ENCODE measurements at places on chromosomes 6 and 20.

- no peak for DNase-seq
Measured at GRCh38 chr20:2952766-2953165, 79.5 kb downstream of the PTPRA start.

- no peak for DNase-seq
Measured at GRCh38 chr20:53595018-53595378, 1.4 kb upstream of the ZNF217 start.

DNA sequence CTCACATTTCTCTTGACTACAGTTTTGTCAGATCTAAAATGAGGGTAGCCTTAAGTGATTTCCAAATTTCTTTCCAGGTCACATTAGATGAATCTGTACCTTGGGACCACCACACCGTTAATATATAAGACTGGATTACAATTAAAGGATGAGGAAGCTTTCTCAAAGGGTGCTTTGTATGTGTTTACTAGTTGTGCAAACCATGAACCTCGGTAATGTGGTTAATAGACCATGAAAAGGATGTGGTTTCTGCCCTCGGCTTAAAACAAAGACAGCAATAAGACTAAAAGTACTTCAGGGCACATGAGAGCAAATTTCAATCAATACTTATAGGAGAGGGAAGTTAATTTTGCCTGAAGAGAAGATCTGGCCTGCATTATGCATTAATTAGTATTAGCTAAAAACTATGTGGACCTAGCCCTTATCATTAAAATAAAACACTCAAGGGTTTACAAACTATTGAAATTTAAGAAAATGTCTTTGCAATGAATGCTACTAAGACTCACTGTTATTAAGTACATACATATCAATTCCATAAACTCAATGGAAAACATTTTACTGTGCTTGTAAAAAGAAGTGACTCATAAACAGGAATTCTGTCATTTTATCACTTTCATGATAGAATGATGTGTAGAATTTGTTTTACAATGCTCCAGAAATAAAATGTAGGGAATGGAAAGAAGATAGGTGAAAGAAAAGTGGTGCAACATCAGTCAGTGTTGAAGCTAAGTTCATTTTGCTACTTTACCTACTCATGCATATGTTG, 936 bp upstream of the TMX4 start:
- DNase-seq: no peak

GRCh38 chr6:146071781-146072180, 42.9 kb downstream of the GRM1 start:
- no peak for DNase-seq

DNA sequence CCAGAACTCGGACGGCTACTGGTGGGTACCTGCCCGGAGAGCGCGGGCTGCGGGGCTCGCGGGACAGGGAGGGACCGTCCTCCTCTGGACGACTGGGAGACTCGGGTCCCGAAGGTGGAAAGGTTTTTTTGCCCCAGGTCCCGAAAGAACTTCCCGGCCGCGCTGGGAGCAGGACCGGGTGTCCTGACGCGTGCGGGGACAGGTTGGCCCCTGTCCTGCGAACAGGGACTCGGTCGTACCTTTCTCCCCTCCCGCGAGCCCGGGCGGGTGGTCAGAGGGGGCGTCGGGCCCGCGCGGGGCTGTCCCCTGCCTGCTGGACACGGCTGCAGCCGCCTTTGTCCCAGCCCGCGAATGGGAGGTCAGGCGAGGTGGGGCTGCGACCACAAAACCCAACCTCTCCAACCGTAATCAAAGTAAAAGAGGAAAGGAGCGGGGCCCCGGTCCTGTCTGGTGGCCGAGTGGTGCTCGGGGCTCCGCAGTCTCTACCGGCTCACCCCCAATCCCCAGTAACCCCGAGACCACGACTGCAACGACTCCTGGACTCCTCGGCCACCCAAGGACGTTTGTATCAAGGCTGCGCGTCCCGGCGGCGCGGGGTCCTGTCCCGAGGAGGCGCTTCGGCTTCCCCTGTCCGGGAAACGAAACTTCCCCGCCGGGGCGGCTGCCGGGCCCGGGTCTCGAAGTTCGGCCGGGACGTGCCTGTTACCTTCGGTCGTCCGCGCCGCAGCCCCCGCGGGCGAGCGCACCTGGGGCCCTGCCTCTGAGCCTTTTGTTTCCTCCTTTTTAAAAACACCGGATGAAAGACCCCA, 798 bp downstream of the DSP start:
- DNase-seq: no peak

DNA sequence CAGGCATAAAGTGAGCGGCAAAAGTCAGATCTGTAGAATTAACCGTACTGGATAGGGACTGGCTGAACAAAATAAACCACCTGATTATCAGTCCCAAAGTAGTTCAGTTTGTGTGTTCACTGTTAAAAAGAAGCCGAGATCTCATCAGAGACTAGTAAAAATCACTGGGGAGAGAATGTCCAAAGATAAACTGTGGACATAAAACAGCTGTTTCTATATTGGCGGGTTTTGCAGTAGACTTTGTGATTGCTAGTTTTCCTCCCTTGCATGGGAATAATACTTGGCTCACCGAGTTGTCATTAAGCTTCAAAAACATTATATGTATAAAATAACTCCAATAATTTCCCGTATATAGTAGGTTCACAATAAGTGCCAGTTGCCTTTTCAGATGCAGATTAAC, 114.2 kb upstream of the ID4 start:
- no peak for DNase-seq

DNA sequence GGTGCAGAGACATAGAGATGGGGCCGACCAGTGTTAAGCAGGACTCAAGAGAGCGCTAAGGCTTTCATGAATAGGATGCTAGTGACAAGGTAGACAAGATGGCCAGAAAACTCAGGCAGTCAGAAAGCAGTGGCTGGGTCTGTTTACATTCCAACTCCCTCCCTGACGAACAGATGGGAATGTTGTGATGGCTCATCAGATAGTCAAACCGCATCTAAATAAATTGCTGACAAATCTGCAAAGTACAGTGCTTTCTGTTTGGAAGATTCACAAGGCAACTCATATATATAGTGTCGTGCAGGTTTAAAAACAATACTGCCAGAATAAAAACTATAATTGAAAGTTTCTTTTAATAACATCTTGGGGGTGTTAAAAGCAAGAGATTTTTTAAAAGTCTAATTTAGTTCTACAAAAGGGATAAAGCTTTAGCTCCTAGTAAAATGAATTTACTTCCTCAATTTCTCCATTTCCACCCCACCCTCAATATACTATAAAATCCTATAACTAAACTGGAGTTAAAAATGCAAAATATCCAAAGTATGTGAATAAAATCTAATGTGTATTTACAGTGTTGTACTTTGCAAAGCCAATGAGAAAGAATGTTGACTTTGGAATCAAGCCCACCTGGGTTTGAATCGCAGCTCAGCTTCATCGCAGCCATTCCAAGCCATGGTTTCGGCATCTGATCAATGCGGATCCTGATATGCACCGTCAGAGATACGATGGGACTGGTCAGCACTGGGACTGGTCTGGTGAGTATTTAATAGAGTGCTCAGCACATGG, 247.3 kb upstream of the PDE10A start:
- no peak for DNase-seq

DNA sequence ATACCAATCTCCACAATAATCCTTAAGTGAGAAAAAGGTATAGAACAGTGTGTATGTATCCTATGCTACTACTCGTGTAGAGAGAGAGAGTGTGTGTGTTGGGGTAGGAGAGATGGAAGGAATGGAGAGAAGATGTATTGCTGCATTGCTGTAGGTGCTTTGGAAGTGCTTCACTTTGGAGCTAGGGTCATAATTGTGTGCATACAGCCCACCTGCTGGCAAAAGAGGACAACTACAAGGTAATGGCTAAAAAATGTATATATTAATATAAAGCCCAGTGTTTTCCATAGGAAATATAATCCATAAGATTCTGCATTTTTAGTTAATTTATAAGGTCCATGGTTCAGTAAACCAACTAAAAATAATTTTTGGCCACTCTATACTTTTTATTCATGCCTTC, 36.1 kb downstream of the SERAC1 start:
- DNase-seq: no peak

DNA sequence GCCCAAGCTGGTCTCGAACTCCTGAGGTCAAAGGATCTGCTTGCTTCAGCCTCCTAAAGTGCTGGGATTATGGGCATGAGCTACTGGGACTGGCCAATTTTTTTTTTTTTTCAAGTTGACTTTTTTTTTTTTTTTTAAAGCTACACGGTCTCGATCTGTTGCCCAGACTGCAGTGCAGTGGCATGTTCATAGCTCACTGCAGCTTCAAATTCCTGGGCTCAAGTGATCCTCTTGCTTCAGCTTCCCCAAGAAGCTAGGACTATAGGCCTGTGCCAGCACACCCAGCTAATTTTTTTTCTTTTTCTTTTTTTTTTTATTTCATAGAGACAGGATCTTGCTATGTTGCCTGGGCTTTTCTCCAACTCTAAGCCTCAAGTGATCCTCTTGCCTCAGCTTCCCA, 59.5 kb downstream of the NCOA3 start:
- no peak for DNase-seq

DNA sequence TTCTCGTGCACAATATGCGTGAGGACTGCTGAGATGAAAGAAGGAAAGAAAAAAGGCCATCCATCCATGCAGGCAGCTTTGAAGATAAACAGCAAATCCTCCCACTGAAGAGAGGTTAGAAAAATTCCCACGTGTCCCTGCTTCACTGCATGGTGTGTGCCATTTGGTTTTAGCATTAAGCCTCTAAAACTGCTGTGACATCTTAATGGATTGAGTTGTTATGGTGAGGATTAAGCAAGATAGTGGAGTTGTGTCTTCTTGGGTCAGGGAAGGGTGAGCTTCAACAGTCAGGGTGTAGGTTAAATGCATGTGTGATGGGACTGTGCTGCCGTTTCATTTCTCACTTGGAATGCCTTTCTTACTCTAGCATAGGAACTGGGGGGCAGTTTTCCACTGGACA, 50.5 kb downstream of the ZNF831 start:
- DNase-seq: no peak

- DNase-seq: no peak
Measured at GRCh38 chr6:56986611-56987010, 31.7 kb downstream of the BEND6 start.

DNA sequence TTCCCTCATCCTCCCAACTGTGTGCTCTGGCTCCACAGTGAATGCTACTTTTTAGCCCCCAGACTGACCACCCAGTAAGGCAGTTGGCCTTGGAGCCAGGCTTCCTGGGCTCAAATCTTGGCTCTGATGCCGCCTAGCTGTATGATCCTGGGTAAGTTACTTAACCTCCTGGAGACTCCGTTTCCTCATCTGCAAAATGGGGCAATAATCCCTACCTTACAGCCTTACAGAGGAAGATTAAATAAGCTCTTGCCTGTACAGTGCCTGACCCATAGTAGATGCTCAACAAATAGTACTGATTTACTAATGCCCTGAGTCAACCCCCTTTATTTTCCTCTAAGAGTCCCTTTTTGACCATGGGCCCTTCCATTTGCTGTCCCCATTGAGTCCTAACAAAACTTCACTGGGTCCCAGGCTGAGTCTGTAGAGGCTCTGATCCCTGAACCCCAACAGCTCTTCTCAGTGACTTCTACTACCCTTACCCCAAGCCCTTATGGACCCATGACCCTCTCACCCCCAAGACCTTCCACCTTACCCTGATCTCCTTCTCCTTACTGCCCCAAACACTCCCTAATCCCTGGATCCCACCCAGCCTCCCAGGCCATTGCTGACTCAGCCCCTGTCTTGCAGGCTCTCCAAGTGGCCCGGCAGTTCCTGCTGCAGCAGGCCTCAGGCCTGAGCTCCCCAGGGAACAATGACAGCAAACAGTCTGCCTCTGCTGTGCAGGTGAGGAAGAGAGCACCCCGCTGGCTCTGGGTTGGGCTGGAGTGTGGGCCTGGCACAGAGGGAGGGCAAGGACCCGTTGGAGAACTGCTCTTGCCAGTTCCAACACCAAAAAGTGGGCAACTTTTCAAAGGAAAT, 31.4 kb downstream of the FOXP4 start:
- no peak for DNase-seq

GRCh38 chr6:43833223-43833995, 63.4 kb downstream of the VEGFA start:
- no peak for DNase-seq

- no peak for DNase-seq
Measured at GRCh38 chr6:63316113-63316512, 3.7 kb downstream of the LGSN start.

DNA sequence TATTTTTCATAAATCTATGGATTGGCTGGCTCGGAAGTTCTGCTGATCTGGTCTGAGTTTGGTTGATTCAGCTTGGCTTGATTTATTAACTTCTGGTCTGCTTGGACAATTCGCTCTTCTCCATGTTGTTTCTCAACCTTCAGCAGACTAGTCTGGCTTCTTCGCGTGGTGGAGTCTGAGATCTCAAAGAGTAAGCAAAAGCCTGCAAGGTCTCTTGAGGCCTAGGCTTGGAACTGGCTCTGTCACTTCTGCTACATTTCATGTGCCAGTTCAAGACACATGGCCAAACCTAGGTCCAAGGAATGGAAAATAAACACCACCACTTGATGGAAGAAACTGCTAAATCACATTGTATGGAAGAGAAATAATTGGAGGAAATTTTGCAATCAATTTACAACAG, 115.1 kb upstream of the JAG1 start:
- DNase-seq: no peak

- DNase-seq: no peak
Measured at GRCh38 chr6:152636609-152637295, 410 bp downstream of the SYNE1 start.

- no peak for DNase-seq
Measured at GRCh38 chr6:41062056-41062455, 9.1 kb downstream of the APOBEC2 start.

DNA sequence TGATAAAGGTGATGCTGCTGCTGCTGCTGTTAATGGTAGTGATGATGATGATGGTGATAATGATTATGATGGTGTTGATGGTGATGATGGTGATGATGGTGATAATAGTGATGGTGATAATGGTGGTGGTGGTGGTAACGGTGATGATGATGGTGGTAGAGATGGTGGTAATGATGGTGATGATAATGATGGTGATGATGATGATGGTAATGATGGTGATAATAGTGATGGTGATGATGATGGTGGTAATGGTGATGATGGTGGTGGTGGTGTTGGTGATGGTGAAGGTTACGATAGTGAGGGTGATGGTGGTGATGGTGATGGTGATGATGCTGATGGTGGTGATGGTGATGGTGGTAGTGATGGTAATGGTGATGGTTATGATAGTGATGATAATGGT, 132.3 kb downstream of the TFAP2C start:
- no peak for DNase-seq

DNA sequence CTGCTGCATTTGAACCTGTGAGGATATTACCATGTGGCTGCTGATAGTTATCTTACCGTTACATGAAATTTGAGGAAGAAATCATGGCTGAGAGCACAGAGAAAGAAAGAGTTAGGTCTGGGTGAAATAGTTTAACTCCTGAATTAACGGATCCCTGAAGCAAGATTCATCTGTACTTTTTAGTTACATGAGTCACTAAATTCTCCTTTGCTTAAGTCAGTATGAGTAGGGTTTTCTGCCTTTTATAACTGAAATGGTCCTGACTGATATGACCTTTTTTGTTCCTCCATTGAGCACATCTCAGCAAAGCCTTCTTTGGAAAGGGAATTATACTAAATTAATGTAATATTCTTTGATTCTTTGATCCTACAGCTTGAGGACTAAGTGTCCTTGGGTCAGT, 333.3 kb upstream of the ZFP64 start:
- DNase-seq: no peak
